ENCODE measurements at places on chromosomes 7 and 10.

DNA sequence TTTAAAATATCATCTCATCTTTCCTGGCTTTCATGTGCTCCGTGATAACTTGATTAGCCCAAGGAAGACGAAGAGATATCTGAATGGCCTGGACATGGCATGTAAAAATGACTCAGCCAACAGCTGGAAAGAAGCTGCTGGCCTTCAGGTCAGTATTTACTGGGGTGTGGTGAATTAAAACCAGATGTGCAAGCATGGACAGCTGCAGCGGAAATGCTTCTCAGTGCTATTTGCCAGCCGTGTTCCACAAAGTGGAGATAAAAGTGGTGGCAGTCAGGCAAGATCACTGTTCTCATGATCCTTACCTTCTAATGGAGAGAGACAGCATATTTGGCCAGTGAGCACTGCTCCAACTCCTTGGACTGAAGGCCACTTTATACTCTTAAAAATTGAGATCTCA is 203.1 kb upstream of the VSTM2A start:
- no peak for DNase-seq

GRCh38 chr10:4437791-4438190 is 388.2 kb upstream of the AKR1E2 start:
- no peak for DNase-seq

DNA sequence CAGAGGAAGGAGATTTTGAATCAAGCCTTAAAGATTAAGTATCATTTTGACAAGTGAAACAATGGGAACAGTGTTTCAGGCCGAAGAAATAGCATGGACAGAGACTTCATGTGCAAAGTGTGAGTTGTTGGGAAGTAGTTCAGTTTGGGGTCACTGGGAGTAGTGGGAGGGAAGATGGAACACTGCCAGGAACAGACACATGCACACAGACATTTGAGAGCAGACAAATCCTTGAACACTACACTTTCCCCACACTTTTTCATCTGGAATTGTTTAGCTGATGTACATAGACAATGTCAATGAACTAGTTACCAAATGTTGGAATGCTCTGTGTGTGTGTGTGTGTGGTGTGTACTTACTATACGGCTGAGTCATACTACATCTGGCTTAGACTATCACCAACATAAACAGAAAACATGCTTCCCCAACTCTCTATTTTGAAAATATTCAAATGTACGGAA is 52.4 kb upstream of the LRRC17 start:
- no peak for DNase-seq

DNA sequence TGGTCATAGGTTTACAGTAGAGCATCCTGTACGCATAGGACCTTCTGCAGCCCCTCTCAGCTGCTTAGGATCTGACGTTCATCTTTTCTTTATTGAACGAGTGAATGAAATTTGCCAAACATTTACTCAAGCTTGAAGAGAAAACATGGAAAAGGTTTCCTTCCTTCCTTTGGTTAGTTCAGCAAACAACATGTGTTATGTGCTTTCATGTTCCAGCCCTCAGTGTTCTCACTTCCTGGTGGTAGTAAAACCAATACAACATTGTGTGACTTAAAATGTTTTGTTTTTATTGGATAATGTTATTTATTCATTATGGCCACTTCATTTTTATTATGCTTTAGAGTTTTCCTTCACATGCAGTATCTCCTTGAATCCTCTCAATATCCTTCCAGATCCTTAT is 1.4 kb upstream of the CDCA7L start:
- DNase-seq, result no peak

- peak; percentile 34 for DNase-seq
Observed at GRCh38 chr10:62614389-62615157, 189.9 kb upstream of the ADO start.

DNA sequence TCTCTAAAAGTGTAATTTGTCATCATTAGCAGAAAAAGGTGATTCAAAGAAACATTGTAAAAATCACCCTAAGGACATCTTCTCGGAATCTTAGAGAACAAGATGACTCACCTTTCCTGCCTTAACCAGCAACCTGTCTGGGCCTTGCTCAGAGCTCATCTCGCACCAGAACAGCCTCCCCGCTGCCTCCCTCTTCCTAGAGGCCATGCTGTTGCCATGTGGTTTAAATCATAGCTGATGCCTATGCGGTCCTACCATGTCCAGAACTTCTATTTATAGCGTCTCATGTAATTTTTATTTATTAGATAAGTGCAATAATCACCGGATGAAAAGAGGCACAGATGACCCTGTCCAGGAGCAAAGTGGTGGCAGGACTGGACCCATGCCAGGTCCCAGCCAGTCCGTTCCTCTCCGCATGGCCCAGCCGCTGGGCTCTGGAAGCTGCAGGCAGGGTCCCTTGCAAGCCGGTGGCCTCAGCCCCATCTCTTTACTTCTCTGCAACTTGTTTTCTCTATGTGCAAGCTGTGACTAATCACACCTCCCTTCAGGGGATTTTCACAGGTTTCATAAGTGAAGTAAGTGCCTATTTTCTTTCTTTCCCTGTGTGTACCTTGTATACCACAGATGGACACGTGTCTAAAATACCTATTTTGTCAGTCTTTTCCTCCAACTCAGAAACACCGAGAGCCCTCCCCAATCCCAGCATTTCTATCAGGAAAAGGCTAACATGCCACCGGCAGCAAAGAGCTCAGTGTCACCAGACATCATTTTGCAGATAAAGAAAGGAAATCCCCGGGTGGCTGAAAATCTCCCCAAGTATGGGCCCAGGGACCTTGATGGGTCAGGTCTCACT is 27.1 kb downstream of the KLF6 start:
- no peak for DNase-seq

- DNase-seq, result no peak
Observed at GRCh38 chr10:113843972-113844485, 9.9 kb downstream of the DCLRE1A start.

DNA sequence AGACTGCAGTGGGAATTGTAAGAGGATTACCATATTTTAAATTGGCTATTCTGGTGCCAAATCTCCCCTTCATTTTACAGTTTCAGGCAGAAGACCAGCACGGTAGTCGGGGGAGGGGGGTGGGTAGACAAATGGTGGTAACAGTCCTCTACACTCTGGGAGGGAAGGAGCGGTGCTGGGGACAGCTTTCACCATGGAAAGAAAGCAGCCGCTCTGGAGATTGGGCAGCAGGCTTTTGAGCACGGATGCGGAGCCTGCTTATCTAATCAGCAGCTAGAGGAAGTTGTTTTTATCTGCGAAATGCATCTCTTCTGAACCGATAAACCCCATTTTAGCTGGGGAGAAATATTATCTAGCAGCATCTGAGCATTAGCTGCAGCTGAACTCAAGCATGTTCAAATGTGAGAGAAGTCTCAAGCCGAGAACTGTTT is 28.7 kb downstream of the IKZF1 start:
- DNase-seq, result no peak

GRCh38 chr7:39356172-39356925 is 209.9 kb upstream of the YAE1 start:
- no peak for DNase-seq

DNA sequence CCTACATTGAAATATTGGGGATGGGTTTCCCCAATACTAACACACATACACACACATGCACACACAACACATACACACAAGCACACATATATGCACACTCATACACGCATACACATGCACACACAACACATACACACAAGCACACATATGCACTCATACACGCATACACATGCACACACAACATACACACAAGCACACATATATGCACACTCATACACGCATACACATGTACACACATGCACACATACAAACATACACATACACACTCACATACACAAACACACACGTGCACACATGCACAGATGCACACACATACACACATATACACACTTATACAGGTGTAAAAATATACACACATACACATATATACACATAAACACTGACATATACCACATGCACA is 127.4 kb upstream of the C7orf33 start:
- DNase-seq, result no peak

DNA sequence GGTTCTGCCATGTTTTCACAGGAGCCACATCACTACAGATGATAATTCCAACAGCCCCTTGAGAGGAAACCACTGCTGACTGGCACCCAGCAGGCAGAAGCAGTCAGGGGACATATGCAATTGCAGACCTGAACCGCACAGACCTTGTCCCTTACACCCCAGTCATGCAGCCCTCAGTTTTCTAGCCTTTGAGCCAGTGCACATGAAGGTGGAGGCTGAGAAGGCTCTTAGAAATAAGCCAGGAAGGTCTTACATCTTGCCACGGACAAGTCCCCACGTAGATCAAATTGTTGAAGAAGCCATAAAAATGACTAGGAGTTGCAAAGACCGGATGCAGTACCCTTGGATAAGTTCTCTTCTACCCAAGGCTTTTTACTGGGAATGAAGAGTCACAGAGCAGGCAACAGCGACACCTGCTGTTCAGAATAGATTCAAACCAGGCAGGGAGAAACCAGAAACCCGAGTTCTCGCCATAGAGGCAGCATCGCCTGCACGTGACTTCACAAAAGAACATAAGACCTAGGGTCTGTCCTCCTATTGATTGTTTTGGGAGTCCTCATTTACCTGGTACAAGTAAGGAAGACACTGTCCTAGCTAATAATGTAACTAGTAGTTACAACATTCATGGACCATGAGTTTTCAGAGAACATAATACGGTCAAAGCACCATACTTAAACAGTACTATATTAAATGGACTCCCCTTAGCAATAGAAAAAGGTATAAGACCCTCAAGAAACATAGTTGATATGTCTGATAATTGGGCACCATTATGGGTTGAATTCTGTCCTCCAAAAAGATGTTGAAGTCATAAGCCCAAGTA is 11.1 kb downstream of the STEAP1B start:
- peak; percentile 76 for DNase-seq

- DNase-seq, result no peak
Observed at GRCh38 chr10:123966896-123967231, 75.3 kb upstream of the CPXM2 start.

- DNase-seq, result no peak
Observed at GRCh38 chr7:105364684-105365083, 24.0 kb downstream of the SRPK2 start.

- no peak for DNase-seq
Observed at GRCh38 chr10:133168617-133169031, 8.6 kb downstream of the KNDC1 start.

DNA sequence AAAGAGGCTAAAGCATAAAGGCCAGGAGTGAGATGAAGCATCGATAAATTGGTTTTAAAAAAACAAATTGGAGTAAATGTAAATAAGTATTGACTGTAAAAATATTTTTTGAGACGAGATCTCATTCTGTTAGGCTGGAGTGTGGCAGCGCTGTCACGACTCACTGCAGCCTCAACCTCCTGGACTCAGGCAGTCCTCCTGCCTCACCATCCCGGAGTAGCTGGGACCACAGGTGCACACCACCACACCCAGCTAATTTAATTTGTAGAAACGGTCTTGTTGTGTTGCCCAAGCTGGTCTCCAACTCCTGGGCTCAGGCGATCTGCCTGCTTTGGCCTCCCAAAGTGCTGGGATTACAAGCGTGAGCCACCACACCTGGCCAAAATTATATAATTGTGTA is 17.8 kb downstream of the HNRNPA2B1 start:
- DNase-seq, result no peak

DNA sequence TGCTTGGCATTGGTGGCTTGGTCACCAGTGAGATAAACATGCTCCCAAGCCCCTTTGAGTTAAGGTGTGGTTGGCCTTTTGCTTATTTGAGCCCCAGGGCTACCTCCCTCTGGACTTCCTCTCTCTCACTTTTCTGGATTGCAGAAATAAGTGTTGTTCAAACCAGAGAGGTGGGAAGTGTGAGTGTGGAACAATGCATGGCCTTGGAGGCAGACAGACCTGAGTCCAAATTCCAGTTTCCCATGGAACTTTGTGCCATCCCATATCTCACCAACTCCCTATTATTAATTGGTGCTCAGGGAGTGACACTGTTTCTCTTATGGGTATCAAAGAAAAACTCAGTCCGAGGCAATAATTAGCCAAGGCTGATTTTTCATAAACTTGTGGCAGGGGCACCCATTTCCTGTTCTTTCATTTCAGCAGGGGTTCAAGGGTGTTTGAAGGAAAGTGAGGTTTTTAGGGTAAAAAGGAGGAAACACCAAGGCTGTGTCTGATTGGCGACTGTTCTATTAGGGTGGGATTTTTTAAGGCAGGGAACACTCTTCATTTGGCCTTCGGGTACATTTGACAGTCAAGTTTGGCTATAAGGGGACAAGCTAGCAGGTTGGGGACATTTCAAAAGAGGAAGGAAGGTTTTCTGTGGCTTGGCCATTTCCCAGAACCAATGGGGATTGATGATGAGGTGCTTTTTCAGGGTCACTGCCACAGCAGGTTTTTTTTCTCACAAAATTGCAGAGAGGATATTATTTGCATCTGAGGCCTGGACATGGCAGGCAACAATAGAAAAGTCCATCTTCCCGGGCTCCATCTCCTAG is 148.8 kb upstream of the NPY start:
- DNase-seq, result no peak

GRCh38 chr10:110829721-110830410 is 41.9 kb upstream of the PDCD4 start:
- no peak for DNase-seq

DNA sequence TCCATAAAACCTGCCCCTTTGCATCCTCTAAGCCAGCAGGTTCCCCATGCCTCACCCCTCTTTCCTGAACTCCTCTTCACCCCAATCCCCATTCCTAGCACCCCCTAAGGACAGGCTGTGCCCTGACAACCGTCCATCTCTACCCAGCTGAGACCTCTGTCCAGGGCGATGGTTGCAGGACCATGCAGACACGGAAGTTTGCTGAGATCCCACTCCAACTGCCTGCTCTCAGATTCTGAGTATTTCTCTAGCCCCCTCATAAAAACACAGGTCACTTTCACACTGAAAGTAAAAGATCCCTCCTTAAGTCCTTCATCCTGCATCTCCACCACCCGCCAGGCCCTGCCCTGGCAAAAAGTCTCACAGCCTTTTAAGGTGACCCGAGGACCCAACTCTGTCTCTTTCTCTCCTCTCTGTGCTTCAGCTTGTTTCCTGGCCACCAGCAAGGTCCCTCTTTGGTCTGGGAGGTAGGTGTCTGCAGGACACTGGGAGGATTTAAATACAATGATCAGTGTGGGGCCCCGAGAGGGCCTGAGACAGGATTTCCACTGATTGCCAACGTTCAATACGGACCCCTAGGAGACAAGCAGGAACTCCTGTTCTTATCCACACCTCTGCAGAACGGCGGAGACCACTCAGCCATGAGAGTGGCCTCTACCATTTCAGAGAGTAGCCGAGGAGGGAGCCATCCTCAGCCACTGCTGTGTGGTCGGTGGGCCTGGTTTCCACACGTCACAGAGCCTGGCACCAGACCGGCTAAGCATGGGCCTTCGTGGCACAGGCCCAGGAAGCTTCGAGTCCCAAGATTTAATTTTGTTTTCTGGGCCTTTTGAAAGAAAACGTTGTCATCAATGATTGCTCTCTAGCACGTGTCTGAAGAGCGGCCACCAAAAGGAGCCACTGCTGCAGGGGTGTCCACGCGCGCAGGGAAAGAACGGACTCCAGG is 27.9 kb downstream of the CALML3 start:
- DNase-seq, result no peak

All from H54 (cell line).